ENCODE measurements at places on chromosomes 6 and 20. TPM values are rescaled to one million over a fixed set of nuclear protein-coding genes. Genes with fewer than 3 reads are reported as not detected.

MOG gene
- not detected for total RNA-seq

DEFB118 gene
- not detected for total RNA-seq

DEFB116 gene
- not detected for total RNA-seq

GRCh38 chr6:38194589-38194988 lies 375.1 kb downstream of the ZFAND3 start:
- no peak for DNase-seq

DNA sequence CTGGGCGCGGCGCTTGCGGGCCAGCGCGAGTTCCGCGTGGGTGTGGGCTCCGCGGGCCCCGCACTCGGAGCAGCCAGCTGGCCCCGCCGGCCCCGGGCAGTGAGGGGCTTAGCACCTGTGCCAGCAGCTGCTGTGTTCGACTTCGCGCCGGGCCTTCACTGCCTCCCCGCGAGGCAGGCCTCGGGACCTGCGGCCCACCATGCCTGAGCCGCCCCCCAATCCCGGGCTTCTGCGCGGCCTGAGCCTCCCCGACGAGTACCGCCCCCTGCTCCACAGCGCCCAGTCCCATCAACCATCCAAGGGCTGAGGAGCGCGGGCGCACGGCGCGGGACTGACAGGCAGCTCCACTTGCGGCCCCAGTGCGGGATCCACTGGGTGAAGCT lies 36.2 kb downstream of the RIOK1 start:
- DNase-seq = no peak

DNA sequence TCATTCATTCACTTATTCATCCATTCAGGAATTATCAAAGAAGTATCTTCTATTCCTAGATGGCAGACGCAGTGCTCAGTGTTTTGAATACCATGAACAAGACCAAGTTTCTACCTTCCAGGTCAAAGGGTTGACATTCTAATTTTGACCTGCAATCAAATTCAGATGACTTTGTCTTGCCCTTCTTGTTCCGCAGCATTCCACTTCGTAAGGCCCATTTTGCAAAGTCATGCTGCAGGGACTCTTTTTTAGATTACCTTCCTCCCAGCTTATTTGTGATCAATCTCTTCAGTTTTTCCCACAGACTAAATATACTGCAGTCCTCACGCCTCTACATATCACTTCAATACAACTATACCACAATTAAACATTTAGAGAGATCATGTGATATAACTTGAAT lies 7.1 kb upstream of the TAAR1 start:
- DNase-seq = no peak
